ENCODE measurements at places on chromosomes 2 and 18. TPM values are rescaled to one million over a fixed set of nuclear protein-coding genes. Genes with fewer than 3 reads are reported as not detected.
A peak's percentile ranks its signal among the peaks of the same experiment; 100 is the strongest.

- H3K27me3 ChIP-seq = no peaks in the 10 kb centered on the region
- H3K27ac ChIP-seq = no peak overlapping the region
- H3K4me3 ChIP-seq = peak overlapping the region; percentile 81
- H3K36me3 ChIP-seq = no peaks in the 10 kb centered on the region
- DNase-seq = no peak
- peaks cover 8% of the 10 kb centered on the region for H3K4me1 ChIP-seq
Measured at GRCh38 chr2:101306410-101306809, 2.1 kb downstream of the RNF149 start.

- H3K4me1 ChIP-seq = peaks cover 4% of the 10 kb centered on the region
- H3K27me3 ChIP-seq = peaks cover 21% of the 10 kb centered on the region
Measured at GRCh38 chr2:42806786-42807185, 14.4 kb upstream of the HAAO start.

- H3K36me3 ChIP-seq = no peaks in the 10 kb centered on the region
- no peak overlapping the region for H3K4me3 ChIP-seq
- H3K27me3 ChIP-seq = no peaks in the 10 kb centered on the region
- H3K4me1 ChIP-seq = peaks cover 5% of the 10 kb centered on the region
Measured at GRCh38 chr2:151673016-151673415, 61.3 kb downstream of the NEB start.

- no peak overlapping the region for H3K4me3 ChIP-seq
- H3K4me1 ChIP-seq = no peaks in the 10 kb centered on the region
Measured at GRCh38 chr2:215526341-215526740, 90.5 kb upstream of the FN1 start.

- H3K4me1 ChIP-seq = peaks cover 16% of the 10 kb centered on the region
- no peaks in the 10 kb centered on the region for H3K27me3 ChIP-seq
- H3K27ac ChIP-seq = no peak overlapping the region
- H3K36me3 ChIP-seq = no peaks in the 10 kb centered on the region
Measured at GRCh38 chr18:45656194-45656770, 41.0 kb downstream of the SLC14A2 start.

DNA sequence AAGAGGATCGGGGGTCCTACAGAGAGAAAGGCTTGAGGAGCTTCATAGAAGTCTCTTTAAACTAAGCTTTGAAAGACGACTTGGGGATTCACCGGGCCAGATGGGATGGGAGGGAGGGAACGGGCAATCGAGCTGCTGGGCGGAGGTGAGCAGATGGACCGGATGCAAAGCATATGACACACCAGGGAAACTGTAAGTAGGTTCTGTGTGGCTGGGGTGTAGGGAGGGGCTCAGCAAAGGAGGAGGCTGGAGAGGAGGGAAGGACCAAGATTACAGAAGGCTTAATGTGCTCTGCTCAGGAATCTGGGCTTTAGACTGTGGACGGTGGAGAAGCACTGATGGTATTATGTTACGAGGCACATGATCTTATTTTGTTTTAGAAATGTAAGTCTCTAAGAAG lies 131.5 kb downstream of the MAIP1 start:
- H3K27ac ChIP-seq = no peak overlapping the region
- H3K27me3 ChIP-seq = no peaks in the 10 kb centered on the region
- H3K4me1 ChIP-seq = peaks cover 26% of the 10 kb centered on the region
- H3K4me3 ChIP-seq = no peak overlapping the region
- DNase-seq = no peak

DNA sequence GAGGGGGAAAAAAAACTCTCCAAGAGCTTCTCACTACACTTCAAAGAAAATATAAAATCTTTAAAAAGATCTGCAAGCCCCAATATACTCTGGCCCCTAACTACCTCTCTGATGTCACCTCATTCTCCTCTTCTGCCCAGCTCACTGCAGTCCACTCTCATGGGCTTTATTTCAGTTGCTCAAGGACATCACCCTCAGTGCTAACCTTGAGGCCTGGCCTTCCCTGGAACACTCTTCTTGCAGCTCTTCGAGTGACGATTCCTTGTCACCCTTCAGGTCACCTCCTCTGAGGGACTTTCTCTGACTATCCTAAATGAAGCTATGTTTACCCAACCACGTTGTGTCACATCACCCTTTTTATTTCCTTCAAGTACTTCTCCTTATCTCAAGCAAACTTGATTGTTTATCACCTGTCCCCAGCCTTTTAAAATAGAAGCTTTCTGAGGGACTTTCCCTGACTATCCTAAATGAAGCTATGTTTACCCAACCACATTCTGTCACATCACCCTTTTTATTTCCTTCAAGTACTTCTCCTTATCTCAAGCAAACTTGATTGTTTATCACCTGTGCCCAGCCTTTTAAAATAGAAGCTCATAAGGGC lies 10.4 kb downstream of the RTTN start:
- H3K4me3 ChIP-seq = no peak overlapping the region
- H3K27me3 ChIP-seq = peaks cover 19% of the 10 kb centered on the region
- no peaks in the 10 kb centered on the region for H3K4me1 ChIP-seq
- DNase-seq = no peak

DNA sequence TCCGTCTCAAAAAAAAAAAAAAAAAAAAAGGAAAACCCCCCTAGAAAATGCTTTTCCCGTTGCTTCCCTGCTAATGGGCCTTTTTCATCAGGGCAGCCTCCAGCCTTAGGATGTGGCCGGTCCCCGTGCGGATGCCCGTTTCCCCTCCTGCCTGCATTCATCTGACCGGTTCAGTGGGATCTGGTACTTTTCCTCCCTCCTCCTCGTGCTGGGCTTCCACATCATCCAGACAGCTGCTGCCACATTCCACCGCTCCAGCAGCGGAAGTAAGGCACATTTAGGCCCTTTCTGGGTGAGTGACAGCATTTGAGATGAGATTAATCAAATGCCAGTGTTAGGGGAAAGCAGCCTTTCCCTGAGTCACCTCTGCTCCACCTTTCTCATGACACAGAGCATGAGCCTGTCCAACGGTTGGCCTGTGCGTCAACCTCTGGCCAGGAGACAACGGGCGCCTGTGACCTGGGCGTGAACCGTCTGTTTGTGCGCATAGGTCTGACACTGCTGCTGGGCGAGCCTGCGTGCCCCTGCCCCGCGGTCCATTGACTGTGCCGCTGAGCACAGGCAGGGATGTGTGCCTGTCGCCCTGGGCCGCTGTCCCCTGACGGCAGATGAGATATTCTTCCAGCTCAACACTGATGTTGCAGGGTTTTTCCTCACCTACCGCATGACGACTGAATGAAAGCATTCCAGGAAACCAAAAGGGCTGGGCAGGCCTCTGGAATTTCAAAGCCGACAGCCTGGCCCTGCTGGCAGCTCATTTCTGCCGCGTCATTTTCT lies 174.0 kb downstream of the TGIF1 start:
- DNase-seq = peak; percentile 87
- H3K4me1 ChIP-seq = peaks cover 16% of the 10 kb centered on the region
- no peaks in the 10 kb centered on the region for H3K27me3 ChIP-seq
- H3K36me3 ChIP-seq = no peaks in the 10 kb centered on the region

GRCh38 chr2:131034122-131035051 lies 58.9 kb downstream of the FAM168B start:
- H3K27ac ChIP-seq = no peak overlapping the region
- DNase-seq = peak; percentile 82
- H3K4me3 ChIP-seq = peak overlapping the region; percentile 60
- H3K27me3 ChIP-seq = peaks cover 13% of the 10 kb centered on the region

DNA sequence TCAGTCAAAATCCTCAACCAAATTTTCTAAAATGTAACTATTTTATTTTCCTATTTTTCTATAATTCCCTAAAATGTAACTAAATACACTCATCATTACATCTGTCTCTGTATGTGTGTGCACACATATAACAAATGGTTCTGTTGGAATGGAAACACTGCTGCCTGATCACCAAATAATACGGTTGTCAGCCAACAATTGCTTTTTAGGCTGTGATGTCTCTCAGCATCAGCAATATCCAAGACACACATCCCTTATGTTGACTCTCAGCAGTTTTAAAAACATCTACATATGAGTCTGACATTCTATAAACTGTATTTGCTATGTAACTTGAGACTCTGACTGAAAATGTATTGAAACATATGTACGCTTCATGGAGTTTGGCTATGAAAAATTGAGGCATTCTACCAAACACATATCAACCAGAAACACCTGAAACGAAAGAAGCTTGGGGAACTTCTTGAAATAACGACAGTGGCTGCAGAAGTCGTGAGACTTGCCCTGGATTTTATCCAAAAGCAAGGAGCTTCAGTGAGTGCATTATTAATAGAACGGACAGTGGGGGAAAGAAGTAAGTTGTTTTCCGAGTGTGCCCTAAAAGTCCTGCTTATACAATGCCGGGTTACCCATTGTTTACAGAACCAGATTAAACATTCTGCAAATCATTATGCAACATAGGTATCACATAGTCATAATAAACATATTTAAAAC lies 110.2 kb upstream of the ITGB6 start:
- H3K27ac ChIP-seq = no peak overlapping the region
- H3K4me1 ChIP-seq = peaks cover 9% of the 10 kb centered on the region
- no peak overlapping the region for H3K4me3 ChIP-seq
- H3K27me3 ChIP-seq = no peaks in the 10 kb centered on the region
- H3K36me3 ChIP-seq = peaks cover 52% of the 10 kb centered on the region

DNA sequence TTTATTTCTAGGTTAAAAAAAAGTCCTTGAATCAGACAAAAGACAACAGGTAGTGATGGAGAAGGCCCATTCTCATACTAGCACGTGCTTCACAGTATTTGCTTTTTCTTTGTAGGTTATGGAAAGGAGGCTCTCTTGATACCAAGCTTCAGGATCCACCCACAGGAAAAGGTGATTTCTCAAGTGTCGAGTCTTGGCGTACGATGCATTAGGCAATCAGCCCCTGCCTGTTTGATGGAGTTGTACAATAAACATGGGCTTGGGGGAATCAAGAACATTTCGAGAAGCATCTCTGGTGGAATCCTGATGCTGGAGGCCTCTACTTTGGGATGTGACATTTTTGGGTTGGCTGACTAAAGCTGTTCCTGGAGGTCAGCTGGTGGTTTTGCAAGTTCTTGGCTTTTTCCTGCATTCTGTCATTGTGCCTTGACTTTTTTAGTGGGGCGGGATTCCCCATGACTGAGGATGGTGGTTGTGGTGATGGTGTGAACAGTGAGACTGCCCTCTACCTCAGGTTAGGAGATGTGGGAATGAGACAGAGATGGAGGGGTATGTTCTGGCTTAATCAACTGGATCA lies 231.5 kb upstream of the SPRED2 start:
- peaks cover 15% of the 10 kb centered on the region for H3K27me3 ChIP-seq
- no peak for DNase-seq
- no peak overlapping the region for H3K27ac ChIP-seq
- no peak overlapping the region for H3K4me3 ChIP-seq

DNA sequence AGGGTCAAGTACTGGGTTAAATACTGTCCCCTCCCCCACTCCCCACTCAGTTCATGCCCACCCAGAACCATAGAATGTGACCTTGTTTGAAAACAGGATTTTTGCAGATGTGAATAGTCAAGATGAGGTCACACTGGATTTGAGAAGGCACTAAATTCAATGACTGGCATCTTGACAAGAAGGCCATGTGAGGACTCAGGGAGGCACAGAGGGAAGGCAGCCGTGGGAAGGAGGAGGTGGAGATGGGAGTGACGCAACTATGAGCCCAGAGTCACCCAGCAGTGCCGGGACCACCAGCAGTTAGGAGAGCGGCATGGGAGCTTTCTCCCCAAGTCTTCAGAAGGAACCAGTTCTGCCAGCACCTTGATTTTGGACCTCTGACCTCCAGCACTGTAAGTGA lies 257.3 kb downstream of the BCL2 start:
- H3K36me3 ChIP-seq = no peaks in the 10 kb centered on the region
- no peak overlapping the region for H3K27ac ChIP-seq
- H3K4me1 ChIP-seq = no peaks in the 10 kb centered on the region
- H3K4me3 ChIP-seq = no peak overlapping the region
- DNase-seq = no peak

DNA sequence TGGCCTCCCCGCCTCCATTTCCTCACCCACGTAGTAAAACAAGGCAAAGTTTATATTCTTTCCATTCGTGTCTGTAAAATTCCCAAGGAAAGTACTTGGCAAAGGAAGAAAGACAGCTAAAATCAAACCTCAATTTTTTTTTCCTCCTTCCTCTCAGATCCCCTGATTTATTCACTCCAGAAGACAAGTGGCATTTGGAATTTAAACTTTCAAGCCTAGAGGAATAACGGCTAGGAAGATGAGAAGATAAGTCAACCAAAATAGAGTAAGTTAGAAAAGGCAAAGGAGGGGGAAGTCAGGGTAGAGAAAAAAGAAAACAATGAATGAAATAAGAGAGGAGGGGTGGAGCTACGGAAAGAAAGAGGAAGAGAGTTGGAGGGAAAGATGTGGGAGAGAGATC lies 198.9 kb upstream of the PIK3C3 start:
- DNase-seq = no peak
- H3K4me3 ChIP-seq = no peak overlapping the region
- H3K4me1 ChIP-seq = no peaks in the 10 kb centered on the region
- no peaks in the 10 kb centered on the region for H3K36me3 ChIP-seq

- DNase-seq = no peak
- H3K4me3 ChIP-seq = no peak overlapping the region
Measured at GRCh38 chr18:46341986-46342525, 237.9 kb downstream of the HAUS1 start.

COL4A4 gene
- total RNA-seq = 2.2 TPM

NCKAP5 gene
- 0.58 TPM for total RNA-seq

IL18RAP gene
- not detected for total RNA-seq

PTPN2 gene
- 47.3 TPM for total RNA-seq

All from endodermal cell (in vitro differentiated cells).